ENCODE measurements at places on chromosomes 16 and 17.

- DNase-seq, result no peak
Measured at GRCh38 chr17:79224903-79225302, 150.3 kb downstream of the ENGASE start.

- DNase-seq, result no peak
Measured at GRCh38 chr16:28110479-28110878, 47.0 kb upstream of the GSG1L start.

GRCh38 chr17:57114085-57114673 lies 29.1 kb downstream of the AKAP1 start:
- no peak for DNase-seq

- no peak for DNase-seq
Measured at GRCh38 chr16:74601126-74601871, 5.6 kb downstream of the GLG1 start.

- no peak for DNase-seq
Measured at GRCh38 chr17:65684631-65685030, 123.2 kb upstream of the AXIN2 start.

- DNase-seq, result no peak
Measured at GRCh38 chr16:85750827-85751697, at the start of gene C16orf74. Gene C16orf74 (minus strand): TSS chr16:85751096. CDS start chr16:85735217, 15,879 bp downstream.

GRCh38 chr17:78040440-78041385 lies 82.2 kb downstream of the TNRC6C start:
- DNase-seq, result peak; percentile 63

DNA sequence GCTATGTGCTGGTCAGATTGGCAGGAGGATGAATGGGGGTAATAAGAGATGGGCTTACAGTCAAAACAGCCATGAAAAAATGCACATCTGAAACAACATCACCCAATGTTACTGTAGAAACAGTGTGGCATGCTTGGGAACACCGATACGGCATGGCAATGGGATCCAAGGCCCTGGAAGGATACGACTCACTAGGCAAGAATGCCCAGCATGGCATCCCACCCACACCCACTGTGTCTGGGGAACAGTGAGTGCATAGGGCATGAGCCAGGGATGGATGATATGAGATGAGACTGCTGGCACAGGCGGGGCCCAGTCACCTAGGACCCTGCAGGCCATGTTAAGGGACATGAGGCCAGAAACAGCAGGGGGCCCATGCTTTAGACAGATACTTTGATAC lies 11.5 kb downstream of the TRIM25 start:
- DNase-seq, result peak; percentile 91

All from A172 (cell line).